Dermis blood vessel endothelial cell (primary cell): ENCODE measurements at places on chromosomes 2 and 18.

GRCh38 chr2:59008950-59009349, 767.8 kb upstream of the FANCL start:
- no peak for DNase-seq

DNA sequence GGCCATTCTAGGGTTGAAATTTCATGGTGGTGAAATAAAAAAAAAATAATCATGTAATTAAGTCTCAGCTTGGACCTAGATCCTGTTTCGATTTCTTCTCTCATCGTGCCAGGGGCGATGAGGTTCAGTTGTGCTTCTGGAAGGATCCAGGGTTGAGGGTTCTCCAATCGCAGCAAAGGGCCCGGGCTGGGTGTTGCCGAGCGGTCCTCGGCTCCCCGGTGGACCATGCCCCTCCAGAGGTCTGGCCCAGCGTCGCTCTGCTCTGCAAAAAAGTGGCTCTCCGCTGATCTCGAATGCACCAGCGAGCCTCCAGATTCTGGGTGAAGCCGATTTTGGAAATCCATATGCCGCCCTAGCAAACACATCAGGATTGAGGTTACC, 39.0 kb downstream of the EN1 start:
- DNase-seq: no peak

DNA sequence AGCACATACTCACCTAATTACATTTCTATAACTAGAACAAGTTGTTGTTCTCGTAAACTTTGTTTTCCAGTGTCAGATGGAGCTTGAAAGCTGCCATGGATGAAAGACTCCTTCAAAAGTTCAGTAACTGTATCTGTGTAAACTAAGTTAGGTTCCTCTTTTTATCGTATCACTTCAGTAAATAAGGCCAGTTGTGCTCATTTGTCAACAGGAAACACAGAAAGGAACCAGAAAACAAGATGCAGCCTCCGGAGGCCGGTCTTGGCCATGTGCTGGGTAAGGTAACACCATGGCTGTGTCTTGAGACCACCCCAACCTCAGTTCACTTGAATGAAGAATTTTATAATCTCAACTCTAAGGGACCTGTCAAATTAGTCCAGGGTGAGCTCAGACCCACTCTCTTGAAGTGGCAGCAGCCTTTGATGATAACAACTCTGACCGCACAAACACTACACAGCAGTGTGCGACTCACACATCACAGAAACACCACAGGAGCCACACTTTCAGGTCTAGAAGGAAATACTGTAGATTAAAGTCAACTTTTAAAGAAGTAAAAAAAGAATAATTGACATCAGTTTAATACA, 213.8 kb downstream of the AFF3 start:
- no peak for DNase-seq

- no peak for DNase-seq
Measured at GRCh38 chr2:113157897-113158753, 15.6 kb upstream of the PSD4 start.

GRCh38 chr2:143732076-143732475, 602.9 kb downstream of the ARHGAP15 start:
- DNase-seq: no peak

DNA sequence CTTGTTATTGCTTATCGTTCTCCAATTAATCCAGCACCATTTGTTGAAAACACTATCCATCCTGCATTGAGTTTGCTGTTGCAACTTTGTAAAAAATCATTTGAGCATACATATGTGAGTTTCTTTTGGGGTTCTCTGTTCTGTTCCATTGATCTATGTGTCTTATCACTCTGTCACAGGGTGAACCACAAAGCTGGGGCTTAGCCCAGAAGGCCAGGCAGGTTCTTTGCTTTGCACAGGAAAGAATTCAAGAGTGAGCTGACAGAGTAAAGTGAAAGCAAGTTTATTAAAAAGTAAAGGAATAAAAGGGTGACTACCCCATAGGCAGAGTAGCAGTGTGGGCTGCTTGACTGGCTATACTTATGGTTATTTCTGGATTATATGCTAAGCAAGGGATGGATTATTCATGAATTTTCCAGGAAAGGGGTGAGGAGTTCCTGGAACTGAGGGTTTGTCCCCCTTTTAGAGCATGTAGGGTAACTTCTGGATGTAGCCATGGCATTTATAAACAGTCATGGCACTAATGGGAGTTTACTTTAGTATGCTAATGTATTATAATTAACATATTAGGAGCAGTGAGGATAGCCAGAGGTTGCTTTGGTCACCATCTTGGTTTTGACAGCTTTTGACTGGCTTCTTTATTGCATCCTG, 46.8 kb downstream of the RNF138 start:
- no peak for DNase-seq

DNA sequence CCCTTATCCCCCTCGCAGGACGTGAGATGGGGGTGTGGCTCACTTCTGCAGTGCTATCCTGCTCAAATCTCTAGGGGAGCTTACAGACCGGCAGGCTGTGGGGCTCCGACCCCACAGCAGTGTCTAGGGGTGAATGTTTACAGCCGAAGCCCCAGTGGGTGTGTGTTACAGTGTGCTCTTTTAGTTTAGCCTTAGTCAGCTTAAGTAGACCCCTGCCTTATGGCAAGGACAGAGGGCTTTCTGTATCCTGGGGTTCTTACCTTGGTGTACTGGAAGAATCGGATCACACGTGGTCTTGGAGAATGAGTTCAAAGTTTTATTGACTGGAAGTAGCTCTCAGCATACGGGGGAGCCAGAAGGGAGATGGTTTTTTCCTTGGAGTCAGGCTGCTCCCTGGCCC, 348.2 kb upstream of the GYPC start:
- DNase-seq: no peak

GRCh38 chr2:25204190-25204838, 35.9 kb upstream of the POMC start:
- peak; percentile 17 for DNase-seq
